Skeletal muscle cell (primary cell): ENCODE measurements at places on chromosomes 6 and 20.

GRCh38 chr20:44137266-44137801, 49.7 kb downstream of the JPH2 start:
- peak; percentile 37 for DNase-seq

DNA sequence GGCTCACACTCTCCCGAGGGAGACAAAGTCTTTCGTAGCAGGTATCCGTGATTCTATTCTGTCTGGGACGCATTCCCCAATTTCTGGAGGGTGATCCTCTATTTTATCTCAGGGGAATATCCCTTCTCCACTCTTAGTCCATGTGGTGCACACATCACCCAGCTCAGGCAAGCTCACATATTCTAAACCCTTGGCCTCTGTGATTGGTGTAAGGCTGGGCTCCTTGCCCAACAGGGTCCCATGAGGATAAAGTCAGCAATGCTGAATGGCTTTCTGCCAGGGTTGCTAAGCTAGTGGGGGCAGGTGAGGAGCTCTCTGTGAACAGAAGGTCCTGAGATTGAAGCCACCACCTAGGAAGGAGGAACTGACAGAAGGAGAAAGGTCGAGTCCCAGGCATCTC, 137.2 kb downstream of the CDH26 start:
- no peak for DNase-seq

DNA sequence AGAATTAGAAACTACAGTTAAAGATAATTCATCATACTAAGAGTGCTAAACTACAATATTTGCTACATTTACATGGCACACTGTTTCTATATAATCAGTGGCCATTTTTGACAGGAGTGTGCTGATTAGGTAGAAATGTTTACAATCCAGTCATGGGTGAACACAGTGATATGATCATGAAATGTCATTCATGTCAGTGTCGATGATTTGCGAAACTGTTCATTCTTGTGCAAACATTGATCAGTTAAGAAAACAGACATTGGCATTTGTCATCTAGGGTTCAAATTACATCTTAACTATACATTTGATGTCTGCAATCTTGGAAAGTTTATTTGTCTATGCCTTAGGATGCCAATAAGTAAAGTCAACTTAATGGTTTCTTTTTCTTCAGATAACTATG, 474.9 kb downstream of the DOK5 start:
- DNase-seq, result no peak

GRCh38 chr6:39063526-39063925, 14.9 kb downstream of the GLP1R start:
- DNase-seq, result no peak

GRCh38 chr6:113464536-113464935, 392.6 kb upstream of the MARCKS start:
- no peak for DNase-seq

GRCh38 chr6:71103130-71103529, 146.3 kb upstream of the B3GAT2 start:
- DNase-seq, result no peak

DNA sequence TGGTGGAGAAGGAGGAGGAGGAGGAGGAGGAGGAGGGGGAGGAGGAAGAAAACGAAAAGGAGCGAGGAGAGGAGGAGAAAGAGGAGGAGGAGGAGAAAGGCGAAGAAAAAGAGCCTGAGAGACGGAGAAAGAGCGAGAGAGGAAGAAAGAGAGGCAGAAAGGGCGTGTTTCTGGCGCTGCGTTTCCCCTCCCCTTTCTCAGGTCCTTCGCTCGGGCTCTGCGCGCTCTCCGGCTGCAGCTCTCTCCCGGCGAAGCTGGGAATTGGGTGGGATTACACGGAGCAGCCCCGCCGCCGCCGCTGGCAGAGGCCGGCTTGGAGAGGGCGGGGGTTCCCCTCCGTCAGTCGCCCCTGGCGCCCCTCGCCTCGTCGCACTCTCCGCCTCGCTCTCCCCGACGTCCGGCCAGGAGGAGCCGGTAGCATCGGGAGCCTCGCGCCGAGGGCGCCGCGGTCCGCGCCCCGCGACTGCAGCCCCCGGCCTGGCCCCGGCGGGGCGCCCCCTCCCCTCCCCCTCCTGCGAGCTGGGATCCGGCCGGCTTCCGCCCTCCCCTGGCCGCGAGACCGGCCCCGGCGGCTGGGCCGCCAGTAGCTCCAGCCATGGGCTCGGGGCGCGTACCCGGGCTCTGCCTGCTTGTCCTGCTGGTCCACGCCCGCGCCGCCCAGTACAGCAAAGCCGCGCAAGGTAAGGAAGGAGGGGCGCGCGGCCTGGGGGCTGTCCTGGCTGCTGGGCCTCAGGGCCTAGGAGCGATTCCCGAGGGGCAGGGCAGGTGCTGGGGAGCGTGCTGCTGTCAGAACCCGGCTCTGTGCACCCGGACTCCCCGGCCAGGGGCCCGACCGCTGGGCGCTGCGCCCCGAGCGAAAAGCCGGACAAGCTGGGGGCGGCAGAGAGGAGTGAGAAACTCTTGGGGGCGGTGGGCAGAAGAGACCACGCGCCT, at the start of gene SCUBE3:
Gene SCUBE3, plus strand, starts transcription at position 133 of the 933 bp plus-strand sequence. Its CDS starts 463 bp downstream, at position 596.
- DNase-seq, result peak; percentile 11

GRCh38 chr6:155314773-155315515, 660 bp upstream of the TFB1M start:
- peak; percentile 84 for DNase-seq

GRCh38 chr6:116404696-116405095, 33.9 kb downstream of the DSE start:
- DNase-seq, result no peak

DNA sequence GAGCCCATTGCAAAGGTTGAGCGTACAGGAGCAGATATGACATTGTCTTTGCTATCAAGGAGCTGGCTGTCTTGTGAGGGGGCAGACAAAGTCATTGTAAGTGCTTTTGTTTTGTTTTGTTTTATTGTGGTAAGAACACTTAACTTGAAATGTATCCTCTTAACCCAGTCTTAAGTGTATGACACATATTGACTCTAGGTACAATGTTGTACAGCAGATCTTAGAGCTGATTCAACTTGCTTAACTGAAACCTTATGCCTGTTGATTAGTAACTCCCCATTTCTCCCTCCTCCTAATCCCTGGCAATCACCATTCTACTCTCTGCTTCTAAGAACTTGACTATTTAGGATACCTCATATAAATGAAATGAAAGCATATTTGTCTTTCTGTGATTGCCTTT, 429.0 kb downstream of the BMP2 start:
- DNase-seq, result peak; percentile 16

GRCh38 chr20:1330075-1330830, 1.3 kb upstream of the SDCBP2 start:
- DNase-seq, result no peak

GRCh38 chr6:98041056-98041455, 758.0 kb upstream of the MMS22L start:
- no peak for DNase-seq

GRCh38 chr20:14178952-14179351, 158.5 kb downstream of the FLRT3 start:
- DNase-seq, result no peak

DNA sequence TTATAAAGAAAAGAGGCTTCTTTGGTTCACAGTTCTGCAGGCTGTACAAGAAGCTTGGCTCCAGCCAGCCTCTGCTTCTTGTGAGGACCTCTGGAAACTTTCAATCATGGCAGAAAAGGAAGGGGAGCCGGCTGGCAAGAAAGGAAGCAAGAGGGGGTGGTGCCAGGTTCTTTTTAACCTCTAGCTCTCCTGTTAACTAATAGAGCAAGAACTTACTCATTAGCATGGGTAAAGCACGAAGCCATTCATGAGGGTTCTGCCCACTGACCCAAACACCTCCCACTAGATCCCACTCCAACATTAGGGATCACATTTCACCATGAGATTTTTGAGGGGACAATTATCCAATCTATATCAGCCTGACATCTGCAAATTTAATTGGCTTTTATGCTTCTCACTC, 347.1 kb downstream of the GRIK2 start:
- DNase-seq, result no peak

- no peak for DNase-seq
Measured at GRCh38 chr6:30683183-30683979, 3.1 kb downstream of the PPP1R18 start.

DNA sequence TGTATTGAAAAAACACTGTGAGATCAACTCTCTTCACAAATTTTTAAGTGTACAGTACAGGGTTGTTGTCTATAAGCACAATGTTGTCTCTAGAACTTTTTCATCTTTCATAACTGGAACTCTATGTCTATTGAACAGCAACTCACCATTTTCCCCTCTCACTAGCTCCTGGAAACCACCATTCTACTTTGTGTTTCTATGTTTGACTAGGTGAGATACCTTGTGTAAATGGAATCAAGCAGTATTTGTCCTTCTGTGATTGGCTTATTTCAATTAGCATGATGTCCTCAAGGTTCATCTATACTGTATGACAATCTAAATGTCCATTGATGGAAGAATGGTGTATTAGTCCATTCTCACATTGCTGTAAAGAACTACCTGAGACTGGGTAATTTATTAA, 210.1 kb upstream of the FUT9 start:
- DNase-seq, result no peak

DNA sequence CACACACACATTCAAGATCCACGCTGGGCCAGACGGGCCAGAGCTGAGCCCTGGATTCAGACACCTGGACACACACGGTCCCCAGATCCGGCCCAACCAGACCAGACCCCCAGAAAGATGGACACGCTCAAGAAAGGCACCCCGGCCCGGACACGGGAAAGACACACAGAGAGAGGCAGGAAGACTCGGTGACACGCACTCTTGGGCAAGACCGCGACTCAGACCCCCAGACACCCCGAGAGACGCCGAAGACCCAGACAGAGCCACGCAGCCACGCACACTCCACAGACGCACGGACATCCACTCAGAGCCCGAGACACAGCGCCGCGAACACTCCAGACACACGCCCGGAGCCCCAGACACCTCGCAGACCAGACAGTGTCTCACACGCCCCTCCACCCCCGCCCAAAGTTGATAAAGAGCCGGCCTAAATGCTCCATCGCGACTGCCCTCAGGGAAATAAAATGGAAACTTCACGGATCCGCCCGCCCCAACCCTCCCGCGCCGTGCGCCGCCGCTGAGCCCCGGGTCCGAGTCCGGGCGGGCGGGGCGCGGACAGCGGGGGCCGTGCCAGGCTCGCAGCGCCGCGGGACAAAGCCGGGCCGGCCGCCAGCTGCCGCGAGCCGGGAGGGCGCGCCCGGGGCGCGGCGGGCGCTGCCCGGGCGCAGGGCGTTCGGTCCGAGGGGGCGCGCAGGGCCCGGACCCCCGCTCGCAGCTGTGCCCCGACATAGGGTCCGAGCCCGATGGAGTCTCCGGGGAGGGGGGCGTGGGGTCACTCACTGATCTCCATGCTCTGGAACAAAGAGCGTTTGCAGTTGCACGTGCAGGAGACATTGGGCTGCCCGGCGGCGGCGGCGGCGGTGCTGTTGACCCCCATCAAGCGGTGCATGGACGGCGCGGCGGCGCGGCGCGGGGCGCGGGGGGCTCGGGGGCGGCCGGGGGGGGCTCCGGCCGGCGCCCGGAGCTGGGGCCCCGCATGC, 831 bp downstream of the PMEPA1 start:
- no peak for DNase-seq
